Chondrocyte (in vitro differentiated cells): ENCODE measurements at places on chromosomes 7 and 10. TPM values are rescaled to one million over a fixed set of nuclear protein-coding genes. Genes with fewer than 3 reads are reported as not detected.

The SPDYE6 gene
- not detected in 3 replicates for total RNA-seq

The WDFY4 gene
- total RNA-seq, result not detected in 3 replicates

The LIPJ gene
- total RNA-seq, result not detected in 3 replicates

The FKBP6 gene
- total RNA-seq, result not detected in 3 replicates

- no peak for DNase-seq
Measured at GRCh38 chr10:97332591-97333350, 1.8 kb downstream of the FRAT2 start.

DNA sequence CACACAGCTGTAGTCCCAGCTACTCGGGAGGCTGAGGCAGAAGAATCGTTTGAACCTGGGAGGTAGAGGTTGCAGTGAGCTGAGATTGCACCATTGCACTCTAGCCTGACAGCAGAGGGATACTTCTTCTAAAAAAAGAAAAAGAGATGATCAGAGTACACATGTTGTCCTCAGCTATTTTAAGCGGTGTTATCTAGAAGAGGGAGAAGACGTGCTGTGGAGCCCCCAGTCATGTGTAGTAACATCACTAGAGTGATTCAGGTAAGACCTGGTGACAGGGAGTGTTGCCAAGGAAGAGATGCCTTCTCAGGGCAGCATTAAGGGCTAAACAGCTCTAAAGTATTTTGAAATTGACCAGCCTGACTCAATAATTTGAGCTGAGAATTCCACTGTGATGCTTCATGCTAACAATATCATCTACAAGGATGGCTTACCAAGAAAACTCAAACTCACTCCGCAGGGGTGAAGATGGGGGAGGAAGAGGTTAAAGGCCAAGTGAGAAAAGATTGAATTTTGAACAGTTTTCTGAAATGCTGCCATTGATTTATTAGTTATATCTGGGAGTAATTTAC is 97.4 kb downstream of the KLF6 start:
- no peak for DNase-seq

DNA sequence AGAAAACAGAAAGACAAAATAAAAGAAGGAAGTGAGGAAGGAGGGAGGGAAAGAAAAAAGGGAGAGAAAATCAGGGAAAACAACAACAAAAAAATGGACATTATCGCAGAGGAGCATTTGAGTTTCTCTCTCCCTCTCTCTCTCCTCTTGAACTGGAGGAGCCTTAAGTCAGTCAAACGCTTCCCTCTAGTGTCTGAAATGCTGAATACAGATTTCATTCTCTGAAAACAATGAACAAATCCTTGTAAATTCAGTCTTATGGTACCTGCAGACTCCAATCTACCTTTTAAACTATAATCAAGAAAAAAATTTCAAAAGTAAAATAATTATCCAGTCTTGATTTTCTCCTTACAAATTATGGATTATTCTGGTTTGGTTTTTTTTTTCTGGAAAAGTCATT is 89.2 kb upstream of the PFKP start:
- no peak for DNase-seq

GRCh38 chr7:21131897-21132296 is 296.0 kb upstream of the SP4 start:
- DNase-seq, result no peak

DNA sequence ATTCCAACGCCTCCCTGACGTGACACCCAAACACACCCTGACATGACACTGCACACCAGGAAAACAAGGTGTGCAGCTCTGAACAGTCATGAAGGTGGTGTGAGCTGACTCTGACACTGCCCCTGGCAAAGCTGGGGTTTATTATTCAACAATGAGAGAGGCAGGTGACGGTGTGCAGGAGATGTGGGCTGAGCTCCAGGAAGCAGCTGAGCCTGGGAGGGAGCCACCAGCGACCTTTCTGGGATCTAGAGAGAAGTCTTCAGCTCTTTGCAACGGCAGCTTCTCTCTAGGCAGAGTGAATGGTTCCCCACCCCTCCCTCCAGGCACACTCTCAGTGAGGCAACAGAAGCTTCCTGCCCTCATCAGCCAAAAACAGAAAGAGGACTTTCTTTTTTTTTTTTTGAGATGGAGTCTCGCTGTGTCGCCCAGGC is 65.6 kb downstream of the SH3PXD2A start:
- DNase-seq, result no peak

DNA sequence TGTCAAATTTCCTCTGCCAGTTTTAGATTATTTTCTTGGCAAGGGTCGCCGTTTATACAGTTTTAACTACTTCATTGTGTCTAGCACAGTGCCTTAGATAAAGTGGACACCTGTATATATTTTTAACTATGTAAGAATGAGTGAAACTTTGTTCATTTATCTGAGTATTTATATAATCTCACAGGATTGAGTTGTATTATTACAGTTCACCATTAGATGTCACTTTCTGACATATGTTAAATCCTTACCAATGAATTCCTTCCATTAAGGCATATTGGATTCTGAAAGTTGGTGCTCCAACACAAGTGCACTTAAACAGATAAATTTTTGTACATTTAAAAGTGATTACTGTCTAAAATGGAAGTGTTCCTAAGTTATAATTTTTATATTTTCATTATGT is 43.0 kb downstream of the ZMYND11 start:
- DNase-seq, result no peak

DNA sequence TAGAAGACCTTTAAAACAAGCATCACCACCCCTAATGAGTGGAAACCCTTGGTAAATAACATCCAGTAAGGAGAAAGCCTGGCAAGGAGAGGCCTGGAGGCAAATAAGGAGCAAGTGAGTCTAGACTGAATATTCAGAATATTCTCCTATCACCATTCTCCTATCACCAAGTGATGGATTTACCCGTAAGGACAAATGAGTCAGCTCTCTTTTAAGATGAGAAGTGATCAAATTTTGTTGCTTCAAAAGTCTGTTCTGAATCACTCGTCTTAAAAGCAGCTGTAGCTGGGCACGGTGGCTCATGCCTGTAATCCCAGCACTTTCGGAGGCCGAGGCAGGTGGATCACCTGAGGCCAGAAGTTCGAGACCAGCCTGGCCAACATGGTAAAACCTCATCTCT is 28.4 kb downstream of the KIAA1549 start:
- DNase-seq, result no peak

DNA sequence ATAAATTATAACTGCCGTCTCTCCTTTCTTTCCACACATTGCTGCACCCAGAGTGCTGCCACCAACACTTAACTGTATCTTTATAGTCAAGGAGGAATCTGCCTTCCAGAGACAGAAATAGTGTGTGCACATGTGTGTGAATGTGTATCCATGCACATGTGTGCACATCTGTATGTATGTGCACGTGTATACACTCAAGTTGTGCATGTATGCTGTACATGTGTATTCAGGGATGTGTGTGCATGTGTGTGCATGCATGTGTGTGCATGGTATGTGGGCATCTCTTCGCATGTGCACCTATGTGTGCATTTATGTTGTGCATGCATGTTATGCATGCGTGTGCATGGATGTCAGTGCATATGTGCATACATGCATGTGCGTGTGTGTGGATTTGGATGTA is 253.3 kb downstream of the KLF6 start:
- no peak for DNase-seq

GRCh38 chr7:28207486-28208158 is 27.0 kb upstream of the JAZF1 start:
- no peak for DNase-seq

DNA sequence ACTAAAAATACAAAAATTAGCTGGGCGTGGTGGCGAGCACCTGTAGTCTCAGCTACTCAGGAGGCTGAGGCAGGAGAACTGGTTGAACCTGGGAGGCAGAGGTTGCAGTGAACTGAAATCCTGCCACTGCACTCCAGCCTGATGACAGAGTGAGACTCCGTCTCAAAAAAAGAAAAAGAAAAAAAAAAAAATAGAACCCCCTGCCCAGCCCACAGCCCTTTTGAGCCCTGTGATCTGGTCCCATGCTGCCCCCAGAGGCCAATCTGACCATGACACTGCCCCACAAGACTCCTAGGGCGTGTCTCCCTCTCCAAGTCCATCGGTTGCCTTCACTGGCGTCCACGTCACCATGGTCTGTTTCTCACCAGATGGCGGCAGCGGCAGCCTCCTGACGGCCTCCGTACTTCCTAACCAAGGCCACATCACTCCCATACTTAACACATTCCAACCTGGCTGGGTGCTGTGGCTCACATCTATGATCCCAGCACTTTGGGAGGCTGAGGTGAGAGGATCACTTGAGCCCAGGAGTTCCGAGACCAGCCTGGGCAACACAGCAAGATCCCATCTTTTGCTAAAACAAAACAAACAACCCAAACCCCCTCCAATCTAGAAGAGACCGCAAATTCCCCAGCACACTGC is 18.0 kb downstream of the STX1A start:
- no peak for DNase-seq

- DNase-seq, result no peak
Measured at GRCh38 chr7:43083106-43083505, 29.3 kb upstream of the HECW1 start.

DNA sequence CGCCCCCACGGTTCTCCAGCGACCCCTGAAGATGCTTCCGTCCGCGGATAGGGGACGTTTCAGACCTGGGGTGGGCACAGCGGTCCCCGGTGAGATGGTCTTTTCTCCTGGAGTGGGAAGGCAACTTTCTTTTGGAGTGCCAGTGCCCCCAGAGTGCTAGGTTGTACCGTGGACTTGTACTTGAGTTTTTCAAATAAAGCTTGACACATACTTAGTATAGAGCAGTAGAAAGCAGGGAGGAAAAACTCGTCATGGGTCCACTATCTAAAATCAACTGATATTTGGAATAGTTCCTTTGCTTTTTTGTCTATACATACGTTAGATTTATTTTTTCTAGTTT is 28.4 kb downstream of the RBM20 start:
- DNase-seq, result no peak

GRCh38 chr10:1658658-1659057 is 78.7 kb downstream of the ADARB2 start:
- no peak for DNase-seq
